ENCODE measurements at places on chromosomes 6 and 20. TPM values are rescaled to one million over a fixed set of nuclear protein-coding genes. Genes with fewer than 3 reads are reported as not detected.
A peak's percentile ranks its signal among the peaks of the same experiment; 100 is the strongest.

SMIM26 gene
- total RNA-seq: 60.9 TPM

CCN2 gene
- 85.8 TPM for total RNA-seq

ISM1 gene
- total RNA-seq: 1.8 TPM

MYB gene
- 2.1 TPM for total RNA-seq

BMP2 gene
- total RNA-seq: 9.1 TPM

C6orf132 gene
- total RNA-seq: 2.7 TPM

VSTM2L gene
- total RNA-seq: 1.3 TPM

DNA sequence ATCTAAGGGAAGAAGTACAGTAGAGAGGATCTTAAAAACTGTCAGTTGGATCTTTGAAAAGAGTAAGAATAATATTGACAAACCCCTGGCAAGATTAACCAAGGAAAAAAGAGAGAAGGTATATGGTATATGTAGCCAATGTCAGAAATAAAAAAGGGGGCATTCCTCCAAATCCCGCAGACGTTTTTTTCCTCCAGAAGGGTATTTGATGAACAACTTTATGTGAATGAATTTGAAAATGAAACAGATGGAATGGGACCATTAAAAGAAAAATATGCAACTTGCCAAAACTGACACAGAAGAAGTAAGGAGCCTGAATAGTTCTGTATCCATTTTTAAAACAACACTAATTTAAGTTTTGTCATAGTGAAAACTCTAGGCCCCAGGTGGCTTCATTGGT, 35.7 kb downstream of the GFRA4 start:
- no peak for DNase-seq

DNA sequence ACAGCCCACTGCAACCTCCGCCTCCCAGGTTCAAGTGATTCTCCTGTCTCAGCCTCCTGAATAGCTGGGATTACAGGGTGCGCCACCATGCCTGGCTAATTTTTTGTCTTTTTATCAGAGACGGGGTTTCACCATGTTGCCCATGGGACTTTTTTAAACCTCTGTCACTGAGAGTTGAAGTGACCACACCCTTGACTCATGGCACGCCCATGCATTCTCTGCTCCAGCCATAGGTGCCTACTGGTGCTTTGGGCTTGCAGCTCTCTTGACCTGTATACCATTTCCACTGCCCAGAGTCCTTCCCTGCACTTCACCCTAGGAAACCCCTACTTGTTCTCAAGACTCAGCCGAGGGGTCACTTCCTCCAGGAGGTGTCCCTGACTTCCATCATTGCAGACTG, 2.4 kb upstream of the SCRT2 start:
- no peak for DNase-seq

DNA sequence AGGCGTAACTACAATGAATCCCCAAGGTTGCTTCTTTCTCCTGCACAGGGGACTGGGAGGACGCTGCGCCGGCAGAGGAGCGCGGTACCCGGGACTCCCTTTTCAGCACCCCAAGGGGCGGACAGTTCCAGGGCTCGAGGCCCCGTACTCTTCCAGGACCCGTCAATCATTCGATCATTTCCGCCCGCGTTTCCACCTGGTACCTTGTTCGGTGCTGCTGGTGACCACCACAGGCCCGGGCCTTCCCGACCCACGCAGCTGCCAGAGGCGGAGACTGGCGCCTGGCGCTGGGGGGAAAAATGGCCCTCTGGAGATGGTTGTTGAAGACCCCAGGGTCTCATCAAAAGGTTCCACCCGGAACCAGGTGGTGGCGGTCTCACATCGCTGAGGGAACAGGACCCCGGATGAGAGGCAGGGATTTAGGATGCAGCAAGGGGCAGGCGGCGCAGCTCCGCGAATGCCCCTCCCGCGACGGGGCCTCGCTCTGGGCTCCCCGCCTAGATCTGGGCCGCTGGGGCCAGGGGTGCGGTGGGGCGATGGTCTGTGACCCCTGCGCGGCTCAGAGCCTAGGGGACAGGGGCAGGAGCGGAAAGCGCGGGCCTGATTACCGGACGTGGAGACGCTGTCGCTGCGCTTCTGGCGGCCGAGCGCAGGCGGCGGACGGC, 744 bp downstream of the VSX1 start:
- no peak for DNase-seq

DNA sequence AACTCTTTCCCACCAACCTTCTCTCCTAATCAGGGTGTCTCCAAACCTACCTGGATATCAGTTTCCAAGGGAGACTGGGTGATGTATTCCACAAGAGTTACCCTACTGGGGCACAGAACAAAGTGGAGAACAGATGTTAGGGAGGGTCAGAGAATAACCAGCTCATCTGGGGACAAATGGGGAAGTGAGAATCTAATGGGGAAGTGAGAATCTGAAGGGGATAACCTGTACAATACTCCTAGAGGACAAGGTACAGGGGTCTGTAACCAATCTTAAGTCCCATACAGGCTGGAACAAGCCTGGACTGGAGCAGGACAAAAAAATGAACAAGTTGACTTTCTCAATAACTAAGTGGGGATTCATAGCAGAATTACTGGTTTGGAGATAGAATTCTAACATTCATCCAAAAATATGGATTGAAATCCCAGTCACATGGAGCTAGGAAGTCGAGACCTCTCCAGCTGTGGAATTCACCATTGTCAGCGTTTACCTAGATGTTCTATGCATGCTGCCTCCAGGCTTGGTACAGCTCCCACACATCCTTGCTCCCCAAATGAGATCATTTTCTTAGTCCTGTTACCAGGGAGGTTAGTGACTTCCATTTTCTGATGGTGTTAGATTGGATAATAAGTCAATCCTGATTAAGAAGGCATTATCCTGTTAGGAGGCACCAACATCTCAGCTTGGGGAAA, 214.8 kb upstream of the MOCS1 start:
- no peak for DNase-seq

- no peak for DNase-seq
Observed at GRCh38 chr6:115485400-115485799, 575.3 kb downstream of the FRK start.

DNA sequence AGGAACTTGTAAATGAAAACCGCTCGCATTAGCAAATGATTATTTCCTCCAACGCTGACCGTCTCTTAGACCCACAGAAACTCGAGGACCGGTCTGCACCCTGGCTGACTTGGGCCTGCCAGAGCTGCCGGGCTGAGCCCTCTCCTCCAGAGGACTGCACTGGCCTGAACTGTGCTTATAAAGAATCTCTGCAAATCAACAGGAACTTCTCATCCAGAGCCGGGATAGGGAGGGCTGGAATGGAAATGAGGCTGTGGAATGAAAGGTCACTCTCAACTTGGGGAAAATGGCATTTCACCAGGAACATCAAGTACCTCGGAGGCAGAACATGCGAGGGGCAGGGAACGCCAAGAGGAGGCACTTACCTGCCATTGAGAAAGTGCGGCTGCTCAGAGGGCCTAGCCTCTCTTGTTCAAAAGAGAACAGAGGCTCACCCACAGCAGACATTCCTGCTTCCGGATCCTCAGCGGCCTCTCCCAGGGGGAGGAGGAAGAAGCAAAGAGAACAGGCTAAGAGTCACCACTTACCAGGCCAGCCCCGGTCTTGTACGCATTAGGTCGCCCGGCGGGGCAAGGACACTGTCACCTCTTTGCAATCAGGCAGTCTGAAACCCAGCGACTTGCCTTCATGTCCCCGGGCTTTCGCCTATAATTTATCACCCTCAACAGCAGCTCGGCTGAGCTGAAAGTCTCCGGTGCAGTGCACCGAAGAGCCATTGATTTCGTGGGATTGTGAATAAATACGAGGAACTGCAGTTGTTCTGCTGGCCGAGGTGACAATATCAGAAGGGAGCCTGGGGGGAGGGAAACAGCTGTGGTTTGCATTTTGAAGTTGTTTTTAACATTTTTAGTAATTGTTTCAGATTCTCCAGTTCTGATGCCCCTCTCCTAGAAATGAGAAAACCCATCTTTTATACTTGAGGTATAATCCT, 37.6 kb downstream of the ZMYND8 start:
- no peak for DNase-seq

- DNase-seq: peak; percentile 14
Observed at GRCh38 chr6:73610444-73611275, 43.1 kb downstream of the SLC17A5 start.

DNA sequence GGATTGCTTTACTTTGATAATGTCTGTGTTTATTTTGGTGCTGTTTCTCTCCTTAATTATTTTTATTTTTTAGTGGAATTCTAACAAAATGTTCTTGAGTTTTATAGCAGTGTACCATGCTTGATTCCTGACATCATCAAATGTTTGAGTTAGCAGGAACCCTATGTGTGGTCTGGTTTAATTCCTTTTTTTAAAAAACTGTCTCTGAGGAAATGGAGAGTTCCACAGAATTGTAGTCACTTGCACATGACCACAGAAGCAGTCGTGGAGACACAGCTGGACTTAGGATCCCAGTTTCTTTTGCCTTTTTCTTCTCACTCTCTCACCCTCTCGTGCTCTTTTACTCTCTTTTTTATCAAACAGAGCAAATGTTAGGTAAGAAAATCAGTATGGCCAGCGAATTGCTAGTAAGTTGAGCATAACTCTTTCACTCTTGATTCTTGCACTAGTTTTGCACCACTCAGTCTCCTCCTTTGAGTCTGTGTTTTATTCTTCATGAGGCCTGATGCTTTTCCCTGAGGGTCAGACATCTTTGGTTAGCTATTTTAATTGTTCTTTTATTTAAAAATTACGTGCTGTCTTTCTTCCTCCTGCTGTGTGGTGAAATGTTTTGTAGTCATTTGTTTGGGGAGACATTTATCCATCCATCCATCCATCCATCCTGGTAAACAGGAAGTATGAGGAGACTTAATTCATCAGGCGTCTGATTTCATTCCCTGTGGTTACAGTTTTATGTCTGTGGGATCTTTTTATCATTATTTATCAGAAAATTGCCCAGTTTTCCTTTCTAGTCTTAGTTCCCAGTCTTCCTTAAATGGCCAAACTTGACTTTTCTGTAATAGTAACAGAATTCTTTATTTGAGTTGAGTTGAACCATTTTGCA, 83.0 kb downstream of the SCAF8 start:
- DNase-seq: no peak

DNA sequence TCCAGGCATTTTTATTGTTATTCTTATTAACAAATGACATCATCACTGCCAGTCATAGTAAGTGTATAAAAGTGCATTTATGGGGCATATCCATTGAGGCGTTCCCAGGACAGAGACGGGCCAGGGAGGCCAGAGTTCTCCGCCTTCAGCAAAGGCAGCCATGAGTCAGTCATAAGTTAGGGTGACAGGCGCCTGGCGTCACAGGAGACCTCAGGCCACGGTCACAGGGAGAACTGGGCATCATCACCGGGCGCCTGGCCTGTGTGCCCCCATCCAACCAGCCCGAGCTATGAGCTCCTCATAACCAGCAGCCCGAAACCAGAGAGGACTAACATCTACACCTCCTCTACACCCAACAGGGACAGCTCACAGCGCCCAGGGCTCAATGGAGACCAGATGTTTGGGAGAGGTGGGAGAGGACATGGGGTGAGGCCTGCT, 259.2 kb downstream of the DLL1 start:
- DNase-seq: no peak

- DNase-seq: no peak
Observed at GRCh38 chr6:73389854-73390253, 4.8 kb upstream of the DDX43 start.

- DNase-seq: no peak
Observed at GRCh38 chr6:113750151-113750855, 106.8 kb upstream of the MARCKS start.

- DNase-seq: no peak
Observed at GRCh38 chr6:46452312-46452917, 38.8 kb downstream of the RCAN2 start.
